Muscle of leg (tissue), 16 donors: ENCODE measurements at places on chromosomes 12 and 14. TPM values are rescaled to one million over a fixed set of nuclear protein-coding genes. Genes with fewer than 3 reads are reported as not detected.

Gene AQP6
- total RNA-seq: 0.13 TPM

Gene NPFF
- total RNA-seq: 0.98 TPM

Gene PAX9
- total RNA-seq: 0.13 TPM

Gene ZNF26
- total RNA-seq: 8.0 TPM

Gene NCOR2
- total RNA-seq: 48.1 TPM

DNA sequence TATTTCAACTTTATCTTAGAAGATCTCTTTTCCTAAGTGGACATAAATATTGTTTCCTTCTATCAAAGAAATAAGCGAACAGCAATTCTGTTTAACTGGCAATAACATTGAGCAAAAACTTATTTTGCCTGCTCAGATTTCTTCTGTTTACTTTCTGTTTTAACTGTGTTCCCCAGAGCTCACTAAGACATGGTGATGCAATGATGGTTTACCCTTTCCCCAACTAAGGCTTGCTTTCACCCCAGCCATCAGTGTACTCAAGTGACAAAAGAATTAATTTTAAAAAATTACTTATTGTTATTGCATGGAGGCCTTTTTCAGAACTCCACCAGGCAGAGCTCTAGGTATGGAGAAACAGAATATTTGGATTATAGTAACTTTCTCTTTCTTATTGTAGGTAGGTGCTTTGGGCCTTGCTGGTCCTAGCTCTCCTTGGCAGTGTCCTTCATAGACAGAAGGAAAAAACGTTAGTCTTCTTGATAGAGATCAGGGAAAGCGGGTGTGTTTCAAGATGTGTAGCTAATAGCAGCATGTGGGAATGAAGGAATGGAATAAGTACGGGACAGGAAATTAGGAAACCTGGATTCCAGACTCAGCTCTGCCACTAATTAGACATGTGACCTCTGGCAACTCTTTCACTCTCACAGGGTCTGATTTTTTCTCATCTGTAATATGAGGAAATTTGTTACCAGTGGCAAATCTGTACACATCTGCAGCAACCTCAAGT, 14.6 kb upstream of the DDHD1 start:
- no peaks in the 10 kb centered on the region for H3K4me1 ChIP-seq
- peak; percentile 32 for DNase-seq
- H3K36me3 ChIP-seq: no peaks in the 10 kb centered on the region
- no peaks in the 10 kb centered on the region for H3K27me3 ChIP-seq

DNA sequence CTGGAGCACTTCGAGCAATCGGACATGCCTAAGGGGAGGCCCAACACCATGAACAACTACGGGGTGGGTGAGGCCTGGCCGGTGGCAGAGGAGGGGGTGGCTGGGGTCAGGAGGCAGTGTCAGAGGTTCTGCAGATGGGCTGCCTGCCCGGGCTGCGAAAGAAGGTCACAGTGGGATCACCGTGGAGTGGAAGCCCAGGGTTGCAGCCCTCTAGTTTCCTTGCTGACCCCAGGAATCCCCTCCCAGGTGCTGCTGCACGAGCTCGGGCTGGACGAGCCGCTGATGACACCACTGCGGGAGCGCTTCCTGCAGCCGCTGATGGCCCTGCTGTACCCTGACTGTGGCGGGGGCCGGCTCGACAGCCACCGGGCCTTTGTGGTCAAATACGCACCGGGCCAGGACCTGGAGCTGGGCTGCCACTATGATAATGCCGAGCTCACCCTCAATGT, 1.9 kb upstream of the ARL6IP4 start:
- H3K27me3 ChIP-seq: no peaks in the 10 kb centered on the region
- no peak overlapping the region for H3K27ac ChIP-seq
- DNase-seq: no peak

- DNase-seq: peak; percentile 37
- H3K27me3 ChIP-seq: no peaks in the 10 kb centered on the region
- H3K27ac ChIP-seq: peak overlapping the region; percentile 61
- H3K36me3 ChIP-seq: no peaks in the 10 kb centered on the region
These were observed 114.2 kb downstream of the PDE3A start for GRCh38 chr12:20482491-20483054.

GRCh38 chr14:106690333-106690891, 1164.0 kb downstream of the TMEM121 start:
- no peaks in the 10 kb centered on the region for H3K36me3 ChIP-seq
- no peaks in the 10 kb centered on the region for H3K4me1 ChIP-seq
- DNase-seq: no peak
- no peaks in the 10 kb centered on the region for H3K27me3 ChIP-seq
- H3K4me3 ChIP-seq: no peak overlapping the region

DNA sequence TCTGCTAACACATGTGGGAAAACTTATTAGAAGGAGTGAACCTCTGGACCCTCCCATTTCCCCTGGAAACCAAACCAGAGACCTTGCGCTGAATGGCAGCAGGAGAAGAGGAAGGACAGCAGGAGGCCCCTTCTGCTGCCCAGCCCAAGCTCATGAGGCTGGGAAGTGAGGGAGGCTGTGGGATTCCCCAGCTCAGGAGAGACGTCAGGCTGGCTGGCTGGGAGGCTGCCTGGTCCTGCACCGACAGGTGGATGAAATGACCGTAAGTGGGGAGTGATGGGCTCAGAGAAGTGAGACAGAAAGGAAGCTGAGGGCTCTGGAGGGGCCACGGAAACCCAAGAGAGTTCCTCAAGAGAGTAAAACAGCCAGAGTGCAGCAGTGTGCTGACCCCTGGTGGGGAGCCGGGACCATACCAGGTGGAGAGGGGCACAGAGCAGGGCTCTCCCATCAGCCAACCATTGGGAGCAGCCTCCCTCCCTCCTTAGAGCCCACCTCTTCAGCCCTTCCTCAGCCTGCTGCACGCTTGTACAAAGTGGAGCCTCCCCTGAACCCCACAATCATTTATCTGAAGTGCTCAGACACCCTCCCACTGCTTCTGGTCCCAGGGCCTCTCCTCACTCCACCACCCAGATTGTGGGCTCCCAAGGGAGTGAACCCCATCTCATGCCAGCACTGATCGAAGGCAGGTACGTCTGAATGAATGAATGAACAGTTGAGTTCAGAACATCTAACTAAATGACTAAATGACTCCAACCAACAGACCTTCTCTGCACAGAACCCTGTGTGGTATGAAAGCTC, 14.0 kb downstream of the TAMALIN start:
- DNase-seq: peak; percentile 55
- no peaks in the 10 kb centered on the region for H3K36me3 ChIP-seq
- peaks cover 28% of the 10 kb centered on the region for H3K4me1 ChIP-seq
- H3K4me3 ChIP-seq: no peak overlapping the region

DNA sequence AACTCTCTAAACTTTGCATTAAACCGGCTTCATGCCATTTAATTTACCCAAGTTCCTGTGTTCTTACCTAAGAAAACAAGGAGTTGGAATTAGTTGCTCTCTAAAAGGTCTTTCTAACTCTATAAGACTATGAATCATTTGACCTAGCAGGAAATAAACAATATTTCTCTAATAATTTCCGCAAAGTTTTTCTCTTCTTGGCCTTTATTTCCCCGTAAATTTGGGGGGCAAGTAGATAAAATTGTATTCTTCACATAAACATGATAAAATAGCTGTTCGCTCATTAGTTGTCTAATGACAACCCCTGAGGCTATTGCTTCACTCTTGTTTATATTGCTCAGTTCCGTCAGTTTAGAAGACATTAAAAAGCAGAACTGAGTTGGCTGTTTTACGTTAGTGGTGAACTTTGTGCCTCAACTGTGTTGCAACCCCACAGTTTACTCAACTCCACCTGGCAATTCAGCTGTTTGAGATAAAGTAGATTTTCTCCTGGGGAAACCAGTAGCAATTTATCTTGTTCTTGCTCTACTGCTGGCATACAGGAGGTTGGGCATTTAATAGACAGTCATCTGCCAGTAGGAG, 74.7 kb downstream of the BTG1 start:
- H3K27ac ChIP-seq: no peak overlapping the region
- H3K36me3 ChIP-seq: no peaks in the 10 kb centered on the region
- no peaks in the 10 kb centered on the region for H3K4me1 ChIP-seq
- H3K4me3 ChIP-seq: no peak overlapping the region

- H3K4me1 ChIP-seq: no peaks in the 10 kb centered on the region
- H3K27me3 ChIP-seq: no peaks in the 10 kb centered on the region
- H3K4me3 ChIP-seq: no peak overlapping the region
- H3K27ac ChIP-seq: no peak overlapping the region
These were observed 287.0 kb downstream of the RERGL start for GRCh38 chr12:17802657-17803641.

- H3K4me3 ChIP-seq: no peak overlapping the region
- H3K27me3 ChIP-seq: no peaks in the 10 kb centered on the region
- no peaks in the 10 kb centered on the region for H3K36me3 ChIP-seq
- H3K27ac ChIP-seq: no peak overlapping the region
These were observed 22.0 kb upstream of the DRAM1 start for GRCh38 chr12:101855364-101855884.

- H3K4me3 ChIP-seq: no peak overlapping the region
- no peak for DNase-seq
- H3K27me3 ChIP-seq: no peaks in the 10 kb centered on the region
- no peaks in the 10 kb centered on the region for H3K36me3 ChIP-seq
These were observed 265.5 kb upstream of the PRKD1 start for GRCh38 chr14:30193101-30193500.

- H3K27ac ChIP-seq: no peak overlapping the region
- no peak overlapping the region for H3K4me3 ChIP-seq
- H3K27me3 ChIP-seq: no peaks in the 10 kb centered on the region
These were observed 180.3 kb downstream of the IPO8 start for GRCh38 chr12:30515351-30515750.

- H3K4me3 ChIP-seq: peak overlapping the region; percentile 18
- DNase-seq: peak; percentile 9
- no peaks in the 10 kb centered on the region for H3K36me3 ChIP-seq
- H3K4me1 ChIP-seq: no peaks in the 10 kb centered on the region
- peaks cover 24% of the 10 kb centered on the region for H3K27me3 ChIP-seq
These were observed 48.2 kb downstream of the MBIP start for GRCh38 chr14:36271939-36272907.

DNA sequence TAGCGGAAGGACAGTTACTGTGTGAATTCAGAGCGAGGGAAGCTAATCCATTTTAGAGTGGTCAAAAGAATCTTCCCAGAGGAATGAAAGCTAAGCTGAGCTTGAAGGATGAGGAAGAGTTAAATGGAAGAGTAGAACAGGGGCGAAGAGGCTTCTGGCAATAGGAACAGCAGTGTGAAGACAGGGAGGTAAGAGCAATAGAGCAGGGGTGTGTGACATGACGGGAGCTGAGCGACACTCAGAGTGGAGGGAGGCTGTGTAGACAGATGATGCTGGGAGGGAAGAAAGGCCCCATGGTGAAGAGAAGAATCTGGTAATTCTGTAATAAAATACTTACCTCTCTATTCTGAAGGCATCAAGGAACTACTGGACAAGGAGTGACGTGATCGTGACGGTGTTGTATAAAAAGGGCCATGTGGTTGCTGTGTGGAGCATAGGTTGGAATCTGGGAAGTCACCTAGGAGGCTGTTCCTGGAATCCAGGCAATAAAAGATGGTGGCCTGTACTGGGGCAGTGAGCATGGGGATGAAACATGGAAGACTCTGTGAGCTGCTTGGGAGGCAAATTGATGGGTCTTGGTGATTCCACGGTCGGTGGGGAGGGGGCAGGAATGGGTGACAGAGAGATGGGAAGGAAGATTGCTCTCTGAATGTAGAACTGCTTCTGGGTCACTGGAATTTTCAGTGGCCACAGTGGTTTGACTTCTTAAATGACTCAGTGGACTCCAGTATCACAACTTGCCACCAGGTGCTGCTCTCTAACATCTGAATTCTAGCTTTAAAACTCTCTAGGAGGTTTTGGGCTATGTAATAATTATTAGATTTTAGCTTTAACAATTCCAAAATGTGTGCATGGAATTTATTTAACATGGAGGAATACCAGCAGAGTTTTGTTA, 164.1 kb downstream of the ATP23 start:
- no peak overlapping the region for H3K4me3 ChIP-seq
- no peaks in the 10 kb centered on the region for H3K27me3 ChIP-seq
- H3K36me3 ChIP-seq: no peaks in the 10 kb centered on the region
- DNase-seq: no peak

- peak overlapping the region; percentile 74 for H3K27ac ChIP-seq
- DNase-seq: peak; percentile 78
- peaks cover 2% of the 10 kb centered on the region for H3K27me3 ChIP-seq
- H3K36me3 ChIP-seq: no peaks in the 10 kb centered on the region
These were observed 42.5 kb downstream of the CCDC88C start for GRCh38 chr14:91374879-91375702.

DNA sequence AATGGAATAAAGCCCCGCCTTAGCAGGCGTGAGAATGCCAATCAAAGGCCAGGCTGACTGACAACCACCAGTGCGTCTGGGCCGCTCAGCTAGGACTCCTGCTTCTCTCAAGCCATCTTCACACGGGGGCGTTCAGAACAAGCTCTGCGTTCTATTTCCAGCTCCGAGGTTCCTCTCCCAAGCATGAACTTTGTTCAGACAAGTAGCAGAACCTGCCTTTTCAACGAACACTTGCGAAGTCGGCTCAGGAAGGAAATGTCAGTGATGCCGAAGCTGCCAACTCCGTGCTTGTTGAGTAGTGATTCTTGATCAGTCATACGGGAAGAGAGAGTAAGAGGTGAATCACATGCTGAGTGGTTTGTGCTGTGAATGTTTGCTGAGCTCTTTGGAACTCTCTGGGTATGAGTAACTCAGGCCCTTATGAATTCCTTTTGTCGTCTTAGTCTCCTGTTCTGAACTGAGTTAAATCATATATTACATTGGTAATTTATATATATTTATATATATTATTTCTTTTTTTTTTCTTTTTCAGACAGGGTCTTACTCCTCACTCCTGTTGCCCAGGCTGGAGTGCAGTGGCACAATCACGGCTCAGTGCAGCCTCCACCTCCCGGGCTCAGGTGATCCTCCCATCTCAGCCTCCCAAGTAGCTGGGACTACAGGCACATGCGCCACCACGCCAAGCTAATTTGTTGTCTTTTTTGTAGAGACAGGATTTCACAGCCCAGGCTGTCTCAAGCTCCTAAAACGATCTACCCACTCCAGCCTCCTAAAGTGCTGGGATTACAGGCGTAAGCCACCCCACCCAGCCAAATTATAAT, 29.4 kb upstream of the BCL7A start:
- DNase-seq: peak; percentile 23
- no peaks in the 10 kb centered on the region for H3K4me1 ChIP-seq
- H3K27me3 ChIP-seq: no peaks in the 10 kb centered on the region
- no peak overlapping the region for H3K4me3 ChIP-seq
- H3K36me3 ChIP-seq: no peaks in the 10 kb centered on the region
- no peak overlapping the region for H3K27ac ChIP-seq

- no peaks in the 10 kb centered on the region for H3K27me3 ChIP-seq
- H3K36me3 ChIP-seq: no peaks in the 10 kb centered on the region
- H3K27ac ChIP-seq: no peak overlapping the region
- no peak overlapping the region for H3K4me3 ChIP-seq
- no peak for DNase-seq
These were observed 253.9 kb upstream of the MDGA2 start for GRCh38 chr14:47929334-47929733.
